ENCODE measurements at places on chromosomes 4 and X. TPM values are rescaled to one million over a fixed set of nuclear protein-coding genes. Genes with fewer than 3 reads are reported as not detected.

Gene ZIC3
- polyA plus RNA-seq, result not detected

Gene CDKL5
- polyA plus RNA-seq, result 0.97 TPM

Gene CBLL2
- not detected for polyA plus RNA-seq

Gene TCP11X2
- not detected for polyA plus RNA-seq

Gene CXCL5
- 5.4 TPM for polyA plus RNA-seq

Gene GPM6B
- polyA plus RNA-seq, result 2.8 TPM

Gene ADAMTS3
- 0.79 TPM for polyA plus RNA-seq

Gene AVPR2
- 5.9 TPM for polyA plus RNA-seq

Gene LDB2
- 37.7 TPM for polyA plus RNA-seq

Gene SPIN3
- polyA plus RNA-seq, result 4.8 TPM

Gene LONRF3
- 3.0 TPM for polyA plus RNA-seq

Gene NPY1R
- polyA plus RNA-seq, result 2.1 TPM

Gene WAS
- polyA plus RNA-seq, result 9.6 TPM

Gene FGD1
- 1.7 TPM for polyA plus RNA-seq

Gene IL21
- 1.1 TPM for polyA plus RNA-seq

Gene CTAG1A
- polyA plus RNA-seq, result 0.51 TPM

Gene SLC9A7
- 2.5 TPM for polyA plus RNA-seq

Gene MAGEB2
- not detected for polyA plus RNA-seq

Gene CT47C1
- not detected for polyA plus RNA-seq

Gene PNMA5
- 0.03 TPM for polyA plus RNA-seq

Gene CFAP299
- polyA plus RNA-seq, result not detected

Gene PNMA6F
- not detected for polyA plus RNA-seq

Measured in adipose tissue (tissue), 3 donors.